ENCODE measurements at places on chromosomes 6 and 20.

- DNase-seq: no peak
Measured at GRCh38 chr6:8392569-8392968, 42.8 kb downstream of the SLC35B3 start.

- DNase-seq: no peak
Measured at GRCh38 chr6:95244751-95245150, 332.6 kb upstream of the MANEA start.

DNA sequence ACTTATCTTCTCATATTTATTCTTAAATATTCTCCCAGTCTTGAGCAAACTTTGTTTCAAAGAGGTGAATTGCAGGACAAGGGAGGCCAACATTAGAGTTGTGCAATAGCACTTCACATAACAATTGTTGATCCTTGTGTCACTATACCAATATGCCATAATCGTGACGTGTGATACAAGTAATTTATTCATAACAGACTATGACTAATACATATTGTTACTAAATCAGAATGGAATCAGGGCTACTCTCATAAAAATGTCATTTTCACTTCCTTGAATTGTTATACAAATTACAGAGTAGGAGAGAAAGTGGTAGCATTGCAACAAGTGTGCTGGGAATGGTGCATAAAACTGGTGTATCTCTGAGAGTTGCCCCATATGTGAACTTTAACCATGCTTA, 37.2 kb upstream of the PLCB1 start:
- no peak for DNase-seq

GRCh38 chr6:39223061-39223460, 6.2 kb downstream of the KCNK5 start:
- DNase-seq: no peak

- no peak for DNase-seq
Measured at GRCh38 chr6:157548635-157549467, 167.9 kb downstream of the ZDHHC14 start.

GRCh38 chr6:135939208-135939591, 87.7 kb downstream of the PDE7B start:
- DNase-seq: no peak

DNA sequence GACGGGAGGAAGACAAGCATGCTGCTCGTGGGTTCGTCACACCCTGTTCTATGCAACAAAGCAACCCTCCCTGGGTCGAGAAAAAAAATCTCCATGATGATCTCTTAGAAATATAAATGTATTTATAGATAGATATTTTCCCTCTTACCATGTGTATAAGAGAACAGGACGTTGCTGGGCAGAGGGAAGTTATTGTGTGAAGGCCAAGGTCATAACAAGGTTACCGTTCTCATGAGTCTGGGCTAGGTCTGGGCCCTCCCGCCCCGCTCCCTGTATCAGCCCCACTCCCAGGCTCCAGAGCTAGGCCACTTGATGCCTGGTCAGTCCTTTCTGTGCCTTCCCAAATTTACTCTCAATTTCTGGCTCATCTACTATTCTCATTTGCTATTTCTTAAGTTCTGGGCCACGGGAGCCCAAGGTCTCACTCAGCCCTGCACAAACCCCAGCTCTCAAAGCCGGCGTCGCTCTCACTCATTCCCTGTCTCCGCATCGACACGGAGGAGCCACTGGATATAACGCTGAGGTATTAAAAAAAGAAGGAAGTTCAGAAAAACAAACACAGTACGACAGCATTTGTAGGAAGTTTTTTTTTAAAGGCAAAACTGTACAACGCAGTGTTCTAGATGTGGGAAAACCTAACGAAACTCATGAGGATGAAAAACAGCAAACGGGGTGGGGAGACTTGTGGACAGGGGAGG, 96.8 kb downstream of the PSMG4 start:
- no peak for DNase-seq

GRCh38 chr20:44714701-44715498, at the start of gene CCN5:
Gene CCN5 (plus strand): TSS chr20:44715369. CDS start chr20:44715391, 22 bp downstream.
- DNase-seq: no peak
